BE2C (cell line): ENCODE measurements at places on chromosomes 12 and 14.

- peak; percentile 17 for DNase-seq
These were observed 43.5 kb downstream of the TMX1 start for GRCh38 chr14:51283402-51284085.

DNA sequence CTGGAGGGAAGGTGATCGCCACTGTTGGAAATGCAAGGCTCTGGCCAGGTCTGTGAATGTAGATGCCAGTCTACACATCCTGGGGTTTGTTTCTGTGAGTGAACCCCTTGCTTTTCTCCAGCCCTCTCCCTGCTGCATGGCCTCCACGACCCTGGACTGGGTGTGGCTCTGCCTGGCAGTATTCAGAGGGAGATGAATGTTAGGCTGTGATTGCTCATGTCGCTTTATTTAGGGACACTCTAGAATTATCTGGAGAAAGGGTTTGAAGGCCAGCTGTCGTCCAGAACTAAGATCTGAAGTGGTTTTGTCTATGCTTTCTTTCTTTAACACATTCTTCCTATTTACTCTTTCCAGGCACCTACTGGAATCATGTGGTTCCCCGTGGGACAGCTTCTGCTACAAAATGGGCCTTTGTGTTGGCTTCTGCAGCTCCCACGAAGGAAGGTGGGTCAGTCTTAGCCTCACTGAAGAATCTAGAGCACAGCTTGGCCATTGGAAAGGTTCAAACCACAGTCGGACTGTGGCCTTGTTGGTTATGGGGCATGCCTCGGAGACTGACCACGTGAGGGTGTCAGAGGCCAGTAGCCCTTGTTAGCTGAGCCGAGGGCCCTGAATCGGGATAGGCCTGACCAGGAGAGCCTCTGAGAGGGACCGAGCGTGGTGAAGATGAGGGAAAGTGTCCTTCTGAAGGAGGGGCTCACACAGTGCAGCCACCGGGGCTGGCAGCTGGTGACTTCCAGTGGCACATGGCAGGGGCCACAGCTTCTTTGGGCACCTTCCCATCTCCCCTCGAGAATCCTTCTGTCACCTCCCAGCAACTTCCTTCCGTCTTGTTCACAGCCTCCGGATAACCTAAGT lies 59.1 kb downstream of the ANKRD9 start:
- no peak for DNase-seq

DNA sequence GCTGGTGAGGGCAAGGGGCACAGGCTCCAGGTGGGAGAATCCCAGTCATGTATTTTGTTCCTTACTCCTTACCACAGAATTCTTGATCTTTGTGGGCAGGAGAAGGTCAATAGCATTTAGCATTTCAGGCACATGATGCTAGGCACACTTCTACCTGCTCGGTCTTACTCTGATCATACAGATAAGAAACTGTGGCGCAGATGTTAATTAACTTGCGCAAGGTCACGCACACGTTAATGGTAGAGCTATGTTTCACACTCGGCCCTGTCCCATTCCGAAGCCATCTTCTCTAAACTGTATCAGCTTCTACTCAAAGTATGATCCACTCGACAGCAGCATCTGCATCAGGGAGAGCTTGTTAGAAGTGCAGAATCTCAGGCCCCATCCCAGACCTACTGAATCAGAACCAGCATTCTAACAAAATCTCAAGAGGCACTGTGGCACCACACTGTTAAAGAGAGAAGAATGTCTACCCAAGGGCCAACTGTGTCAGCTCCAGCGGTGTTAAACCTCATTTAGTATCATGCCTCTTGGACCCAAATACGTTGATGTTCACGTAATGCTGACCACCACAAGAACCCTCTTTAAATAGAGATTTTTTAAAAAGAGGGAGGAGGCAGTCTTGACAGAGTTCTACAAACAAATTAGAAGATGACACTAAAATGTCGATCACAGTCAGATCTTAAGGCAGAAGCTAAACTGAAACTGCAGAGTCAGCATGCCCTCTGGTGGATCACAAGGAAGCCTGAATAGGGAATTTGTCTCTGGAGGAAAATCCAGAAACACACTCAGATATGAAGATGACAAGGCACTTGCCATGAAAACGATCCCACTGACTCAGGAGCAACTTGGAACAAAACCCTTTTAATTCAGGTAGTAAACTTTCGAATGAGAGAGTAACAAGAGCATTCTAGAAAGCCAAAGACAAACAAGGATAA lies 7.3 kb downstream of the STXBP6 start:
- DNase-seq, result no peak

- DNase-seq, result no peak
These were observed 64.1 kb downstream of the APPL2 start for GRCh38 chr12:105171691-105172436.
